RCC 7860 (cell line): ENCODE measurements at places on chromosomes 6 and 20.

DNA sequence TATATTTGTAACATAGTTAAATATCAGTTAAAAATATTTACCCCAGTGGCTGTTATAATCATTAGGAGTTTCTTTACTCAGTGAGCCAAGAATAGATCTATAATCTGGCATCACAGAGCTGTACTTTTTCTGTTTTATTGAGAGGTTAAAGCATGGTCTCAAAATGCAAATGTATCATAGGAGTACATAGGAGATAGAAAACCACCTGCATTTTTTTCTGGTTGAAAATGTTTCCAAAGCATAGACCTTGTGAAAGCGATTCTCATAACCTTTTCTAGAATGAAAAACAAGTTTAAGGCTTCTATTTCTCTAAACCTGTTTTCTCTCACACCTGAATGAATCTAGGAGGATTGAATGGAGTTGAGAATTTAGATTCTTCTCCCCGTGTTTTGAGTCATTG lies 14.4 kb downstream of the KCNQ5 start:
- no peak for DNase-seq

- DNase-seq: no peak
These were observed 87.8 kb upstream of the SIRPA start for GRCh38 chr20:1807394-1807793.

GRCh38 chr20:40535816-40536215 lies 153.2 kb downstream of the MAFB start:
- DNase-seq: no peak

GRCh38 chr6:5967594-5967993 lies 39.1 kb downstream of the NRN1 start:
- DNase-seq: no peak

GRCh38 chr6:39758905-39759605 lies 33.1 kb upstream of the DAAM2 start:
- no peak for DNase-seq

DNA sequence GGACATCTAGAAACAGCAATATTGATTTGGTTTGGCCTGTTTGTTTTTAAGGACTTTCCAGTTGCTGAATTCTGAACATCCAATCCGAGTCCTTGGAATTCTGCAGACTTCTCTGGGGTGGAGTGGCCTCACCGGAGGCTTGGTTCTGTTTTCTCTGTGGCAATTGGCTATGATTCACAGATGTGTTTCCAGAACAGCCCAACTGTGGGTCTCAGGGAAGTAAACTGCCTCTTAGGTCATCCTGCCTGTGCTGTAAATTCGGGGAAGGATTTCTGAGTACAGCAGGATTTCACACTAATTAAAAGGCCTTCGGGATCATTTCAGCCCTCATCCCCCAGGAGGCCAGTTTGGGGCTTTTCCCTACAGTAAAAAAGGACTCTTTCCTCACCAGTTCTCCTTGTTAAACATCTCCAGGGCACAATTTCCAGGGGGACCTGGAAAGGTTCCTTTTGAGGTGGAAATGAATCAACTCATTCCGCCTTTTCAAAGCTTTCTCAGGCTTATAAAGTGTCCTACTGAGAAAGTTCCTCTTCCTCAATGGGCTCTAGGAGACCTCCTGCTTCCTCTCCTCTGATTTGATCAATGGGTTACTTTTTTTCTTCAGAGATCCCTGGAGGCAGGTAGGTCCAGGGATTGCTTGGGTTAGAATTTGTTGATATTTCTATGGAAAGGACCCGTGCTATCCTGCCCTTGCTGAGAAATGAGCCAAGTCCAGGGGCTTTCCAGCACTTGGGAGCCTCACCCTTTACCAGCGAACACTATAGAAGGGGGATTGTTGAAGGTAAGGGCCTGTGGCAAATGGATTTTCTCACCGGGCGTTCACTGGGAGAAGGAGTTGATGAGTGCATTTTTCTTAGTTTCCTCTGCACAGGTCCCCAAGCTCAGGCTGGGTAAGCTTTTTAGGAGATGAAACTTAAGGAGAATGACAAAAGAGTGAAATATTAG lies 114.6 kb downstream of the CLIC5 start:
- DNase-seq: no peak

- DNase-seq: peak; percentile 21
These were observed 79.0 kb downstream of the PSMG4 start for GRCh38 chr6:3337521-3338350.

GRCh38 chr6:131937226-131937625 lies 13.9 kb downstream of the CCN2 start:
- no peak for DNase-seq

- no peak for DNase-seq
These were observed 603.8 kb downstream of the FRK start for GRCh38 chr6:115456848-115457247.

DNA sequence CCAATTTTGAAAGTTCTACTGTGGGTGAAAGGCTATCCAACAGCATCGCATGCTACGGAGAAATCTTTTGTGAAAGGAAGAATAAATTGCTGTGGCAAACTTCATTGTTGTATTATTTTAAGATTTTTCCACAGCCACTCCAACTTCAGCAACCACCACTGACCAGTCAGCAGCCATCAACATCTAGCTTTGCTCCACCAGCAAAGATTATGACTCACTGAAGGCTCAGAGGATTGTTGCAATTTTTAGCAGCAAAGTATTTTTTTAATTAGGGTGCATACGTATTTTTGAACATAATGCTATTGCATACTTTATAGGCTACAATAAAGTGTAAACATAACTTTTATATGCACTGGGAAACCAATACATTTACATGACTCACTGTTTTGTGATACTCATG lies 493.5 kb downstream of the TFAP2A start:
- DNase-seq: no peak

DNA sequence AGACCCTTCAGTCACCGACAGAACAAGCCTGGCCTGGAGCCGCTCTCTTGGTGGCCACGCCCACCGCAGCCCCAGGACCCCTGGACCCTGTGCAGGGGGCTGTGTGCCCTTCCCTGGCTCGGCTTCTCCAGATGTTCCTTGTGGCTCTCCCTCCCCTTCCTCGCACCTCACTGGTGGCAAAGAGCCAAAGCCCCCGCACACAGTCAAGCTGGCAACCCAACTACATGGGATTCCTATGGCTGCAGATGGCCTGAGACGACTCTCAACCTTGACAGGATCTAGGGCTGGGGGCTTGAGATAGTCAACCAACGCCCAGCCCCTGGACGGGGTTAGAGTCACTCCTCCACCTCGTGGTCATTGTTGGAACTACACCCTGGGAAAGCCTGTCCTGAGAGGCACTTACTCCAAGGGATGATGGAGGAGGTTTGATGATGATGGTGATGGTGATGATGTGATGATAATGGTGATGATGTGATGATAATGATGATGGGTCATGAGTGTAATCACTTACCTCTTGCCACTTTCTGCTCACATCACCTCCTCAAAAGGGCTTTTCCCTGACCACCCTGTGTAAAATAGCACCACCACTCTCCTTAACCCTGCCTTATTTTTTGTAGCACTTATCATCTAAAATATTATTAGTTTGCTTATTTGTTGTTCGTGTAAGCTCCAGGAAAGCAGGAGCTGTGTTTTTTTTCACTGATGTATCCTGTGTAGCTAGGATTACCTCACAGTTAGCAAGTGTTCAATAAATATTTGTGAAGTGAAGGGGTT lies 278.4 kb downstream of the LRFN2 start:
- no peak for DNase-seq
